ENCODE measurements at places on chromosomes 3 and 15.

GRCh38 chr3:72483554-72484104 is 364.6 kb downstream of the SHQ1 start:
- no peak for DNase-seq

DNA sequence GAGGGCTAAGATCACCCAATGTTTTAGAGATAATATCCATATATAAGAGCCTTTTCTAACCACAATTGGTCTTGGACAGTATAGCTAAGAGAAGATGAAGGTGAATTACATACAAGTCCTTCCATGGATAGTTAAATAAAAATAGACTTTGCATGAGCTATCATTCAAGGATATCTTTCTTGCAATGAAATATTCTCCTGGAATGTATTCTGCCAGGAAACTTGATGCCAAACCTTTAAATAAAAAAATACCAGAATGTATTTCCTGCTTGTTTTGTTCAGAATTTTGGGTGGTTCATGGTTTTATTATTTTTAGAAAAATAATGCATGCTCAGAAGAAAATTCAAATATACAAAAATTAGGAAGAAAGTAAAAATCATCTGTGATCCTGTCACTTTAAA is 88.8 kb upstream of the PPIB start:
- DNase-seq, result no peak

DNA sequence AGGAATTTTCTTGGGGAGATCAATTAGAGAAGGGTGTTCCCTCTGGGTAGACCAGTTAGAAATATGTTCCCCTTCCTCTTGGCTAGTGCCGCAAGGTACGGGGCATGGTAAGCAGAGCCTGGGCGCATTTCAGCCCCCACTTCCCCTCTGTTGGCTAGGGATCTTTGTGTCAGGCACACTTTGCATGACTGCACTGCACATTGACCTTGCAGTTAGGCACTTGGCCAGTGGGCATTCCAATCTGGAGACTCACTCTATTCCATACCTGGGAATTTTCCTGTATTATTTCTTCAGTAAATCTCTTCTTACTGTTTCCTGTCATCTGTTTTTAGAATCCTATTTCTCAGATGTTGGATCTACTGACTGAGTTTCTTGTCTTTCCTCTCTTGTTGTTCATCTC is 30.0 kb upstream of the CACNA1D start:
- no peak for DNase-seq

DNA sequence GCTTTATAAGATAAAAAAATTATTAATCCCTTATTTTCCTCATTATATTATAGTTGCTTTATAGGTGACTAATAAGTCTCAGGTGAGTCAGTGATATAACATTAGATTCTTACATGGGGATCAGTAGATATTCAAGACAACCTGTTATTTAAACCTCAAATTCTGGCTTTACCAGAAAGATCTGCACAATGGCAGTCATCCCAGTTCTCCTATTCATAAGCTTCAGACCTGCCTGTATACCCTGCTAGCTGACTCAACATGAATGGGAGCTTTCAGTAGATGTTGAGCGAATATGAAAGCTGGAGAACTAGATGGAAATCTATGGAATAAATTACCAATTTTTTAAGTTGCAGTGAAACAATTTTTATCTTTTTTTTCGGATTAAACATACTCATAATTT is 20.5 kb upstream of the CCDC54 start:
- no peak for DNase-seq

GRCh38 chr3:173970281-173970680 is 572.7 kb downstream of the NLGN1 start:
- DNase-seq, result no peak

DNA sequence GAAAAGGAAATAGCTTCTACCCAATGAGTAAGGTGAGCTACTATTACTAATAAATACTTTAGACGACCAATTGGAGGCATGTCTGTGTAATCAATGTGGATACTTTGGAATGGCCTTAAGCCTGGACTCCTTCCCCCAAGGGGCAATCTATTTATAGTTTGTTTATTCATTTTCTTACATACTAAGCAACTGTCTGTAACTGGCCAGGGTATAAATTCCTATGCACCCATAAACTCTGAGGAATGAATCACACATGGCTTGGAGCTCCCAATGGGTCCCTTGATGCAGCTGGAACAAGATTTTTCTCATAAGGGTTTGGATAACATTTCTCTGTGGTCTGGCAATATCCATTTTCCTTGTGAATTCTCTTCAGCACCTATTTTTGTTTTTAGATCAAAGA is 506.8 kb downstream of the EDEM1 start:
- DNase-seq, result no peak

DNA sequence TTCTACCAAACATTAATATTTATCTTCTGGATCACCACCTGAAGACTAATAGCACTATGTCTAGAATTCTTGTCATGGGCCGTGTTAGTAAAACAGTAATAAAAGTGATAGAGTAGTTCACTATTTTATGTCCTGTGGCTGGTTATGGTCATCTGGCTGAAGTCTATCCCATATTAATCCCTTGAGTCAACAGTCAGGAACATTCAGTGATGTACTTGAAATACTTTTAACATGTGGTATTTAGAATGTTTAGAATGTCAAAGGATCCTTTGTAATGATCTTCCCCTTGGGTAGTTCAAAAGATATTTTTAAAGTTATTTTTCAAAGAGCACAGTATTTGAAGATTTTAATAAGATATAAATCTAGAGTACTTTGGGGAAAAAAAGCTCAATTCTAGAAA is 117.0 kb downstream of the MBNL1 start:
- DNase-seq, result no peak

- DNase-seq, result no peak
Observed at GRCh38 chr15:93359425-93360131, 270.6 kb upstream of the RGMA start.

DNA sequence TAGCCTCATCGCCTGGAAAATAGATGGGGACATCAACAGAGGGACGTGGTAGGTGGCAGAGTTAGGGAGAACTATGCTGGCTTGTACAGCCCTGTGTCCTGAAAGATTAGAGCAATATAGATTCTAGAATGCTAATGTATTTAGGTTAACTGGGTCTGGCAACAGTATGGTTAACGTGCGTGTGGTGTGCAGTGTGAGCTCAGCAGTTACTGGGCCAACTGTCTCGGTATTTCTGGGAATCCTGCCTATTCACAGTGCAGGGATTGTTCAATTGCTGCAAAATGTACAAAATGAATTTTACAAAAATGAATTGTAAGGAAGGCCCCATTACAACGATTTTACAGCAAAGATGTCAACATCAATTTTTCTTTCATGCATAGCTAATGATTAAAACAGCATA is 20.6 kb downstream of the MEIS2 start:
- DNase-seq, result no peak
